Hypothalamus (tissue), 51 donors: ENCODE measurements at places on chromosomes 2 and 18.

GRCh38 chr2:173869244-173870229 lies 95.6 kb downstream of the SP3 start:
- no peak for DNase-seq

DNA sequence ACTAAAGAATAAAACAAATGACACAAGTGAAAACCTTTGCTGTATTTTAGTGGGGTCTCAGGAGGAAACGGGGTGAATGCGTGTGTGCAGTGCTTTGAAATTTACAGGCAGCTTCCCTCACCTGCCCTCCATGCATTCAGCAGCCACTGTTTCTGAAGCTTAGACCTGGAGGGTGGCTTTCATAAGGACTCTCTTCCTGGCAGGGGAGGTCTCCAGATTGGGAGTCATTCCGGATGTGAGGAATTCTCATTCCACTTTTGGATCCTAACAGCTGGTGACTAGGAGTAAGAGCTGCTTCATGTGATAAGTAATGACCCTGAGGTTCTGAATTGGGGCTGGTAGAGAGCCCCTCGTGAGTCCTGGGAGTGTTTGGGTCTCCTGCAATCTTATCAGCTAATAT lies 192.5 kb downstream of the SH3BP4 start:
- no peak for DNase-seq

DNA sequence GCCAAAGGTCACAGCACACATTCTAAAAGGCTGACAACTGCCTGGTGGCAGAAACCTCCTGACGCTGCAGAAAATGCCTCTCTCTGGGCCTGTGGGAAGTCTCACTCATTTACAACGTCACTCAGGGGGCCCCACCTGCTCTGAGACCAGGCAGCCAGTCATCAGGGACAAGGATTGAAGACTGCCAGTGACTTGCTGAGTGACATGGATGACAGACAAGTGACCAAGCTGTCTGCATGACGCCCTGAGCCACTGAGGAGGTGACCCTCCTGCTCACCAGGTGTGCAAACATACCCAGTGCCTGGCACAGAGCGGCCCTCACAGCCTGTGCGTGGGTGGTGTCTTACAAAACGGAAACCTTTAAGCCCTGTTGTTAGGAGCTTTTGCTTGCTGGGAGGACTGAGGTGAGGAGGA lies 392.4 kb downstream of the TNS1 start:
- DNase-seq, result no peak

- no peak for DNase-seq
Measured at GRCh38 chr2:211035548-211036185, 479.3 kb downstream of the CPS1 start.

- DNase-seq, result no peak
Measured at GRCh38 chr2:107402330-107402729, 424.4 kb upstream of the RGPD4 start.

GRCh38 chr18:58580078-58580477 lies 48.8 kb downstream of the ALPK2 start:
- no peak for DNase-seq

- DNase-seq, result peak; percentile 35
Measured at GRCh38 chr18:55587418-55588110, 428 bp downstream of the TCF4 start.

DNA sequence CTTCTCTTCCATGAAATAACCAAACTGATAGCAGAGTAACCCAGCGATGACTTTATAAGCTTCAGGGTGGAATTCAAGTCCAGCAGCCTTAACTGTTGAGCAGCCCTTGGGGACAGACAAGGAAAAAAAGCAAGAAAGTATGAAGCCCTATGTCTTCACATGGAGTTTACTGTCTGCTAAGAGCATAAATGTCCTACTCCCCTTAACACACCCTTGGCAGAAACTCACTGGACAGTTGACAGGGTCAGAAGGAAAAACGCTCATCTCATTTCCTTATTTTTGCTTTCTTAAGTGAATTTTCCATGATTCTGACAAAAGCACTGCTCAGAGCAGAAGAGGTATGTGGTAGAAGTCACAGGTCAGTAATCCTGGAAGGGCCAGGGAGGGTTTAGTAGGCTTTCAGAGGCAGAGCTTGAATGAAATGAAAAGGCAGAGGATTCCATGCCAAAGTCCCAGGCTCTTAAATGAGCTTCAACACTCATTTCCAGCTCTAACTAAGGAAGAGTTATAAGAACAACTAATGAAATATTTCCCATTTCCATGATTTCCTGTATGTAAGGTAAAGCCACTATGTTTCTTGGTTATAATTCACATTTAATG lies 683.3 kb upstream of the KLHL29 start:
- DNase-seq, result no peak

GRCh38 chr18:51226068-51226467 lies 28.6 kb upstream of the MEX3C start:
- no peak for DNase-seq

GRCh38 chr2:231449503-231450054 lies 14.7 kb downstream of the NCL start:
- no peak for DNase-seq

GRCh38 chr2:37323781-37324535 lies 675 bp downstream of the PRKD3 start:
- no peak for DNase-seq

GRCh38 chr18:69588301-69588700 lies 187.6 kb downstream of the DOK6 start:
- no peak for DNase-seq

- DNase-seq, result no peak
Measured at GRCh38 chr2:230995821-230996220, at the start of gene SPATA3. TSS of gene SPATA3 (plus strand) at chr2:230996121. CDS start at chr2:230996234, 113 bp downstream.

GRCh38 chr18:59878644-59879043 lies 21.2 kb upstream of the PMAIP1 start:
- DNase-seq, result no peak

- no peak for DNase-seq
Measured at GRCh38 chr2:73050121-73050545, 21.4 kb downstream of the SFXN5 start.

DNA sequence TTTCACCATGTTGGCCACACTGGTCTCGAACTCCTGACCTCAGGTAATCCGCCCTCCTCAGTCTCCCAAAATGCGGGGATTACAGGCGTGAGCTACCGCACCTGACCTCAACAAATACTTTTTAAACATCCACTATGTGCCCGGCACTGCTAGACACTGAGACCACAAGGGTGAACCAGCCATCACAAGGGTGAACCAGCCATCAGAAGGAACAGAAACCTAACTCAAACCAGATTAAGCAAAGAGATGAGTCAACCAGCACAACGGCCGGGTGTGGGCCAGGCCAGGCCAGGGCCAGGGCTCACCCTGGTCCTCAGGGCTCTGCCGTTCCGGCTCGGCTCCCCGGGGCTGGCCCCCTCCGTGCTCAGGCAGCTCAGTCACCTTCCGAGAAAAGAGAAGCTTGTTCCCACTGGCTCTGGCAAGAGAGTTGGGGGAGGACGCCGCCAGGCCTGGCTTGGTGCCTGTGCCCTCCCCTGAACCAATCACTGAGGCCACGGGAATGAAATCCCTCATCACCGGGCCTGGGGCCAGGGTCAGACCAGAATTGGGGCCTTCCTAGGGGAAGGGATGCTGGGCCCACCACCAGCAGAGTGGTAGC lies 4.4 kb downstream of the TEX44 start:
- DNase-seq, result no peak

GRCh38 chr2:120930864-120931263 lies 195.2 kb downstream of the GLI2 start:
- no peak for DNase-seq

GRCh38 chr18:45958730-45959129 lies 8.4 kb downstream of the EPG5 start:
- DNase-seq, result no peak

- no peak for DNase-seq
Measured at GRCh38 chr18:28284132-28284531, 107.2 kb upstream of the CDH2 start.

DNA sequence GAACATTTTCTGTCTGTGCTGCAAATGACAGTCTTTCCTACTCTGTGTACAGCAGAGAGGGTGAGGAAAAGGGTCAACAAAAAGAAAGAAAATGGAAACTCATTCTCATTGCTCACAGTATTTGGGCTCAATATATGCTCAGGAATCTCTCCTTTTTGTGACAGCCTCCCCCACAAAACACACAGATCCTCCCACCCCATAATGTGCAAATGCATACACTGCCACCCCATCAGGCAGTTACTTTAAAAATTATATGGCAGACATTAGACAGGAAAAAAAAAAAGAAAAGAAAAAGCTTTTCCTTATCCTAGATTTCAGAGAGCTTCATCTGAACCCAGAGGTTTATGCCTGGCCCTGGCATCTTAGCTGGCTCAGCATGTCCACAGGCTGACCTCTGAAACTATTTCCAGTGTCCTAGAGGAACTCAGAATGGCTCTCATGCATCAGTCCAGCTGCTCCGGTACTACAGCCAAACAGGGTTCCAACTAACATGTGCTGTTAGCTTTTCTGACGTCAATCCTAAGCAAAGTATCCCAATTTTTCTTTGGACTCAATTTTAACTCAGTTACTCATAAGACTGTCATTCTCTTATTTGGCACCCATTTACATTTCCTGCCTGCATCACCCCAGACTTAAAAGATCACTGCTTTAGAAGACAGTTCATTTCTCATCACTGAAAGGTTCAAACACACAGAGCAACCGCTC lies 105.9 kb downstream of the RBMS1 start:
- DNase-seq, result no peak

- DNase-seq, result no peak
Measured at GRCh38 chr2:113854208-113854607, 35.7 kb upstream of the ACTR3 start.

GRCh38 chr2:199883474-199884212 lies 27.4 kb upstream of the C2orf69 start:
- no peak for DNase-seq

DNA sequence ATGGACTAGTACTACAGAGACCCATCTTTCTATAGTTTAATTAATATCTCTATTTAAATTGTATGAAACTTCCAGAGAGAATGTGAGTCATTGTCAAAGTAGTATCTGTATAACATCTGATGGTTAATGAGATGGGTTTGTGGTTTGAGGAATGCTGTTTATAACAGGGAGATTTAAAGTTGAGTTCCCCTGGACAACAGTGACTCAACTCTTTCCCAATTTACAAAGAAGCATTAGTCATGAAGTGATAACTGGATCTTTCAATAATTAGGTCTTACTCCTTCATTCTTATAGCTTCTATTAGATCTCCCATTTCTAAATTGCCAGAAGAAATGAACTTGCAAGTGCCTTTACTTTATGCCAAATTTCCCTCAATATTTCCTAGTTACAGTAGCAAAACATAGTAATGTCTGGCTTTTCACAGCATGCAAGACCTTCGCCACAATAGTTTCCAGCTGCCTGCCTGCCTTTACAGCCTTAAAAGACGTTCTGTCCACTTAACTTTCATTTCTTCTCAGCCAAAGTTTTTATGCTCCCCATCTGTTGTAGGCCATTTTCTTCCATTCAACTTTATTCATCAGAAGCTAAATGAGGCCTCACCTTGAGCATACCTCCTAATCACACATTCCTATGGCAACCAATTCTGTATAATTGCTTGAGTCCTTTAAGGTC lies 47.7 kb upstream of the WDR75 start:
- no peak for DNase-seq

DNA sequence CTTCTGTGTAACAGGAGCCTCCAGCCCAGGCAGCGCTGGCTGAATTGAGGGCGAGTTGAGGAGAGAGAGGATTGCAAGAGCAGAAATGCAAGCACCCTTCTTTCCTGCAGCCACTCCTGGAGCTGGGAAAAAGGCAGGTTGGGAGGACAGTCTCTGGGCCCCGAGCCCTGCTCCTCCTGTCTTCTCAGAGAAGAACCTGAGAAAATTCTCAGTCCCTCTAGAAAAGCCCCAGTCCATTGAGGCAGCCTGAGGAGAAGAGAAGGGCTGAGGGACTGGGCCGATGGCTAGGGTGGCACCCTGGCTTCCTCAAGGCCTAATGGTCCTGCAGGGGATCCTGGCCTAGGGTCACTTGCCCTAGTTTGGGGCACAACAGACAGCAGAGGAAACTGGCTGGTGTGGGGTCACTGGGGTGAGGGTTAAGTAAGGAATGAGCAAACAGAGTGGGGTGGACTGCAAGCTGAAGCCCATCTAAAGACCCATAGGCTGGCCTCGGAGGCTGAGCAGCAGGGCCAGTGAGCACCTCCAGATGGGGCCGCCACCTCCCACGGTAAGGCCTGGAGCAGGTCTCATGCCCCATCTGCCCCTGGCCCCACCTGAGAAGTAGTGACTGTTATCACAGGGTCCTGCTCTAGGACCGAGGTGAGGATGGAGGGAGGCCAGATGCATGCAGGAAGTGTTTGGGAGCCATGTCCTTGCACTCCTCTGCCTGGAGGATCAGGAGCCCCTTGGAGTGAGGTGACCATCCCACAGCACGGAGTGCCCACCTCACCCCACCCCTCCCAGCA lies 12.4 kb downstream of the CIB4 start:
- no peak for DNase-seq

GRCh38 chr2:218020966-218021535 lies 18.3 kb upstream of the TNS1 start:
- DNase-seq, result no peak

GRCh38 chr2:151278487-151278886 lies 11.0 kb downstream of the NMI start:
- DNase-seq, result no peak

DNA sequence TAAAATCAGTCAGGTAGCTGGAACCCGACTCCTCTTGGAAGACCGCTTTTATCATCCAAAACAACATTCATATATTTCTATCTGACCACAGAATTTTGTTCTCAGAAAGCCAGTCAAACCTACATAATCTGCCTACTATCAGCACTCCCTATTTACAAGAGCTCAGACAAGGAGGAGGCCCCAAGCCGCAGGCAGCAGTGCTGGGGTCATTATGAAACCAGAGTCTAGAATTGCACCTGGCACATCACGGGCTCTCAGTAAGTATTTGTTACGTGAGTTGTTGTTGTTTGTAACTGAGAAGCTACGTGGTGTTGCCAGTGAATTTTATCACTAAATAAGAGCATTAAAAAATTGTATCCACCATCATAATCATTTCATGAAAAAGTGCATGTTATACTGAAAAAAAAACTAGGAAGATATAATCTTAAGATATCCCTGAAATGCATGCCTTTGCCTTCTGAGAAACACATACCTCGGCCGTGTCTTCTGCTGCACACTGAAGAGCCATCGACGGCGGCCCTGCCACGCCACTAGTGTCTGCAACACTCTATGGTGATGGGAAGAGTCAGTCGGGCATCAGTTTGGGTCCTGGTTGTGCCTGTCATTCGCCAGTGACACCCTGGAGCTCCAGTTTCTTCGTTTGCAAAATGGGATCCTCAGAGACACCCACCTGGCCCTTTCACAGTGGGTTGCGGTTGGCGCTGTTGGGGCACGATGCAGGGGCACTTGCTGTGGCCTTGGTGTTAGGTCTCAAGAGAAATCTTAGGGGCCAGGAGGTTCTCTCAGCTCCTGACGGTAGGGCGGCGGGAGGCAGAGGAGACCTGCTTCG lies 505.9 kb downstream of the EIPR1 start:
- DNase-seq, result no peak

- DNase-seq, result no peak
Measured at GRCh38 chr18:5961097-5961827, 65.9 kb upstream of the TMEM200C start.

DNA sequence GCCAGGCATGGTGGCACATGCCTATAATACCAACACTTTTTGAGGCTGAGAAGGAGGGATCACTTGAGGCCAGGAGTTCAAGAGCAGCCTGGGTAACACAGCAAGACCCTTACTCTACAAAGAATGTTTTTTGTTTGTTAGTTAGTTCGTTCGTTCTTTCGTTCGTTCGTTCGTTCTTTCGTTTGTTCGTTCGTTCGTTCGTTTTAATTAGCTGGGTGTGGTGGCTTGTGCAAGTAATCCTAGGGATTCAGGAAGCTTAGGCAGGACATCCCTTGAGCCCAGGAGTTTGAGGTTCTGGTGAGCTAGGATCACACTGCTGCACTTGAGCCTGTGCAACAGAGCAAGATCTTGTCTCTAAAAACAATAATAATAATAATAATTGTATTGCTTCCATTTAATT lies 98.7 kb downstream of the MARCO start:
- no peak for DNase-seq
